ENCODE measurements at places on chromosomes 2 and 18.
A peak's percentile ranks its signal among the peaks of the same experiment; 100 is the strongest.

- no peak for DNase-seq
- H3K4me3 ChIP-seq, result no peak overlapping the region
- H3K27ac ChIP-seq, result no peak overlapping the region
- H3K36me3 ChIP-seq, result no peaks in the 10 kb centered on the region
- no peaks in the 10 kb centered on the region for H3K4me1 ChIP-seq
- no peaks in the 10 kb centered on the region for H3K27me3 ChIP-seq
Measured at GRCh38 chr2:80393991-80394390, 89.4 kb upstream of the LRRTM1 start.

GRCh38 chr2:150909090-150909489 is 352.6 kb downstream of the RBM43 start:
- H3K27ac ChIP-seq, result no peak overlapping the region
- no peaks in the 10 kb centered on the region for H3K36me3 ChIP-seq
- DNase-seq, result no peak
- H3K4me3 ChIP-seq, result no peak overlapping the region

- no peak overlapping the region for H3K27ac ChIP-seq
- peaks cover 25% of the 10 kb centered on the region for H3K27me3 ChIP-seq
- H3K4me3 ChIP-seq, result peak overlapping the region; percentile 84
Measured at GRCh38 chr2:240820607-240821428, 799 bp upstream of the KIF1A start.

- H3K4me3 ChIP-seq, result no peak overlapping the region
- no peak overlapping the region for H3K27ac ChIP-seq
Measured at GRCh38 chr18:24683925-24684324, 223.5 kb downstream of the HRH4 start.

- no peak overlapping the region for H3K4me3 ChIP-seq
- H3K27ac ChIP-seq, result no peak overlapping the region
- no peak for DNase-seq
Measured at GRCh38 chr2:80530442-80531064, 226.0 kb upstream of the LRRTM1 start.

DNA sequence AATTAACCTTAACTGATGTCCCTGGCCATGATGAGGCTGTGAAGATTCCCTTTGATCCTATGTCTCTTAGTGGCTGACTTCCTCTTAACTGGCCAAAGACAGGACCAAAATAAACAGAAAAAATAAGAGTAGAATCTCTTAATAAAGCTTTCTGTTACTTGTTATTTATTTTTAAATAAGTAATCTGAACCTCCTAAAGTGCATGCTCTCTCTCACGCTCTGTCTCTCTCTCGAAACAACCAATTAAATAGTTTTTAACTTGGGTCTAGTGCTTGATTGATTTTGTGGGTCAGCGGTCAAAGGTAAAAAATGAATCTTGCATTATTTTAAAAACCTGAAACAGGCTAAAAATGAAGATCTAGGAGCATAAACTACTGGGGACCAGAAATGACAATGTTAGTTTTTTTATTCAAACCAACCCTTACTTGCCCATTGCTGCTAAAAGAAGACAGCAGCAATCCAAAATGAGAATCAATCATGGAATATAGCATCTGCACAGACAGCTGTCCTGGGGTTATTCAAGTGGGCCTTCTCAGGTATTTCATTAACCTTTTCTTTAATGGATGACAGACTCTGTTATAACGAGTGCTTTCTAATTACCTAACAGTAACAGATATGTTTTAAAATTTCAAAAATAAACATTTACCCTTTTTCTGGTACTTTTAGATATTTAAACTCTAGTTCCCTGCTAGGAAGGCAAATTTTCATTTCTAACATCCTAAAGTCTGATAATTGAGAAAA is 11.2 kb downstream of the GAREM1 start:
- H3K36me3 ChIP-seq, result no peaks in the 10 kb centered on the region
- DNase-seq, result no peak
- H3K27ac ChIP-seq, result no peak overlapping the region
- H3K27me3 ChIP-seq, result no peaks in the 10 kb centered on the region
- no peaks in the 10 kb centered on the region for H3K4me1 ChIP-seq
- no peak overlapping the region for H3K4me3 ChIP-seq

GRCh38 chr2:6828299-6828584 is 37.5 kb downstream of the CMPK2 start:
- H3K27ac ChIP-seq, result no peak overlapping the region
- H3K4me1 ChIP-seq, result no peaks in the 10 kb centered on the region
- no peak overlapping the region for H3K4me3 ChIP-seq
- H3K27me3 ChIP-seq, result no peaks in the 10 kb centered on the region
- no peak for DNase-seq
- H3K36me3 ChIP-seq, result no peaks in the 10 kb centered on the region

GRCh38 chr2:33033606-33034081 is 86.9 kb downstream of the LTBP1 start:
- H3K27ac ChIP-seq, result no peak overlapping the region
- H3K36me3 ChIP-seq, result no peaks in the 10 kb centered on the region

DNA sequence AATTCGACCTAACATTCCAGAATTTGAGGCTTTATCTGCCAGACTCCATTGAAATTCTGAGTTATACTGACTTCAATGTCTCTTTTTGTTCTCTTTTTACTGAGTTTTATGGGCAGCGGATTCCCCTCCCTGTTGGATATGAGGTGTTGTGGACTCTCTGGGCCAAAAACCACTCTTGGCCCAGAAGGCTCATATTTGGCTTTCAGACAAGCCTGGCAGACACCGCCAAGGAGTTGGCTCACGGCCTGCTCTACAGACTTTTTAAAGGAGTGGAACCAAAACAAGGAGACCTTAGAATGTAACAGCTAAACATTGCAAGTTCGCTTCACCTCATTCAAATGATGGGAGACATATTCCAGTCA is 206.4 kb upstream of the NCKAP5 start:
- no peak overlapping the region for H3K4me3 ChIP-seq
- H3K27ac ChIP-seq, result no peak overlapping the region
- H3K36me3 ChIP-seq, result no peaks in the 10 kb centered on the region
- peaks cover 4% of the 10 kb centered on the region for H3K27me3 ChIP-seq

GRCh38 chr18:6150430-6150829 is 255.1 kb upstream of the TMEM200C start:
- no peak overlapping the region for H3K4me3 ChIP-seq
- H3K4me1 ChIP-seq, result no peaks in the 10 kb centered on the region
- no peaks in the 10 kb centered on the region for H3K27me3 ChIP-seq
- DNase-seq, result no peak

GRCh38 chr18:36912887-36913286 is 84.0 kb downstream of the KIAA1328 start:
- H3K27ac ChIP-seq, result no peak overlapping the region
- H3K27me3 ChIP-seq, result peaks cover 1% of the 10 kb centered on the region
- H3K4me1 ChIP-seq, result no peaks in the 10 kb centered on the region
- DNase-seq, result no peak
- no peaks in the 10 kb centered on the region for H3K36me3 ChIP-seq

DNA sequence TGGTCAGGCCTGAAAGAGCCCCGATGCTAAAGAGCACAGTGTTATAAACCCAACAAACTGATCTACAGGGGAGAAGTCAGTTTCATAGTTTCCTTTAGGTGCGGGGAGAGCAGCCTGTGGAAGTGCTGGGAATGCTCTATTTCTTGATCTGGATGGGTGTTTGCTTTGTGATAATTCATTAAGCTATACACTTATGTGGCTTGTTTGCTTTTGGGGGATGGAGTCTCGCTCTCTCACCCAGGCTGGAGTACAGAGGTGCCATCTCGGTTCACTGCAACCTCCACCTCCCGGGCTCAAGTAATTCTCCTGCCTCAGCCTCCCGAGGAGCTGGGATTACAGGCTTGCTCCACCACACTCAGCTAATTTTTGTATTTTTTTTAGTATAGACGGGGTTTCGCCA is 30.1 kb upstream of the CEP68 start:
- peaks cover 42% of the 10 kb centered on the region for H3K4me1 ChIP-seq
- H3K27me3 ChIP-seq, result peaks cover 2% of the 10 kb centered on the region
- H3K4me3 ChIP-seq, result no peak overlapping the region
- no peak overlapping the region for H3K27ac ChIP-seq
- no peak for DNase-seq
- H3K36me3 ChIP-seq, result peaks cover 5% of the 10 kb centered on the region

GRCh38 chr2:44135771-44136170 is 32.9 kb upstream of the PPM1B start:
- DNase-seq, result no peak
- no peak overlapping the region for H3K27ac ChIP-seq
- no peaks in the 10 kb centered on the region for H3K4me1 ChIP-seq

Data from endothelial cell (in vitro differentiated cells).